ENCODE measurements at places on chromosomes 5 and 9. TPM values are rescaled to one million over a fixed set of nuclear protein-coding genes. Genes with fewer than 3 reads are reported as not detected.

CFAP90 gene
- 2.5 TPM for total RNA-seq

FOXD4L5 gene
- not detected for total RNA-seq

LEAP2 gene
- 4.2 TPM for total RNA-seq

ECSCR gene
- total RNA-seq, result 37.1 TPM

ROPN1L gene
- total RNA-seq, result 4.2 TPM

FAXDC2 gene
- 35.4 TPM for total RNA-seq

SHC3 gene
- 6.1 TPM for total RNA-seq

NPR2 gene
- 17.2 TPM for total RNA-seq

NEUROG1 gene
- not detected for total RNA-seq

IL9 gene
- total RNA-seq, result not detected

COQ4 gene
- 42.0 TPM for total RNA-seq

IFNA13 gene
- not detected for total RNA-seq

GPX3 gene
- 3,069 TPM for total RNA-seq

NDUFA8 gene
- total RNA-seq, result 32.4 TPM

PCDHB12 gene
- total RNA-seq, result 2.5 TPM

TNFAIP8 gene
- 34.4 TPM for total RNA-seq

NKD2 gene
- total RNA-seq, result 2.0 TPM

ALDOB gene
- total RNA-seq, result not detected

HK3 gene
- 7.4 TPM for total RNA-seq

ANKRD31 gene
- total RNA-seq, result 1.2 TPM

SPAG8 gene
- total RNA-seq, result not detected

GPR150 gene
- total RNA-seq, result 1.7 TPM

FOXD4L6 gene
- not detected for total RNA-seq

FIBCD1 gene
- total RNA-seq, result not detected

EFCAB9 gene
- not detected for total RNA-seq

FBLL1 gene
- total RNA-seq, result not detected

SPATA6L gene
- 3.9 TPM for total RNA-seq

WDR38 gene
- not detected for total RNA-seq

FRRS1L gene
- total RNA-seq, result 2.2 TPM

UNC5A gene
- not detected for total RNA-seq

ACOT12 gene
- total RNA-seq, result not detected

CDKN2B-AS1 gene
- 5.9 TPM for total RNA-seq

PCDH12 gene
- 3.2 TPM for total RNA-seq

ZDHHC11B gene
- total RNA-seq, result 2.7 TPM

IL5 gene
- total RNA-seq, result not detected

SLC34A3 gene
- total RNA-seq, result not detected

NOP16 gene
- 48.6 TPM for total RNA-seq

PCDHGA7 gene
- 5.2 TPM for total RNA-seq

PPP3R2 gene
- total RNA-seq, result not detected

SLC6A3 gene
- total RNA-seq, result 0.49 TPM

OR1Q1 gene
- not detected for total RNA-seq

PNPLA7 gene
- 16.2 TPM for total RNA-seq

CKMT2 gene
- 3.4 TPM for total RNA-seq

GDNF gene
- 0.98 TPM for total RNA-seq

CCL28 gene
- total RNA-seq, result 0.74 TPM

AIF1L gene
- total RNA-seq, result 16.2 TPM

PRLR gene
- total RNA-seq, result 13.3 TPM

SPINK13 gene
- not detected for total RNA-seq

RLN2 gene
- not detected for total RNA-seq

SMIM33 gene
- not detected for total RNA-seq

OLFML2A gene
- total RNA-seq, result 39.3 TPM

GPX8 gene
- 22.1 TPM for total RNA-seq

F2R gene
- total RNA-seq, result 7.1 TPM

LCN9 gene
- total RNA-seq, result not detected

Data from vagina (tissue), 2 donors.